ENCODE measurements at places on chromosomes 1 and 21. TPM values are rescaled to one million over a fixed set of nuclear protein-coding genes. Genes with fewer than 3 reads are reported as not detected.

Gene NENF
- 49.1 TPM for total RNA-seq

Gene AKR1A1
- 259 TPM for total RNA-seq

Gene RCSD1
- 78.3 TPM for total RNA-seq

Gene SLC2A5
- 32.3 TPM for total RNA-seq

Gene CLCNKB
- total RNA-seq: not detected

DNA sequence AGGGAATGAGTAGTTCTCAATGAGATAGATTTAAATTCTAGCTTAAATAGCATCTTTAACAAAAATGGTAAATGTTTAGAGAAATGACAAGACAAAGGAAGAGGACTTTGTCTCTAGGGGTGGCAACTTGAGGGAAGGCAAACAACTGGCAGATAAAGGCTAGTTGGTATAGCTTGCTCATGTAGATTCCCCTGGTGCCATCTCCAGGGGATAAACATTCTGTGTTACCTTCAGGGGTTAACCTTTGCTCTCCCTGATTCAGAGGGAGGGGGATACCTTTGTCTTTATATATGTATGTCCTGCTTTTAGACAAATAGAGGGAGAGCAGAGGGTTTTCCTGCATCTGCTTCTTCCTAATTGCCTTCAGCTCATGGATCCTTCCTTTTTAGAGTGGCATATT is 153.7 kb upstream of the L1TD1 start:
- H3K4me3 ChIP-seq: no peak overlapping the region
- DNase-seq: no peak
- H3K27ac ChIP-seq: no peak overlapping the region
- no peaks in the 10 kb centered on the region for H3K27me3 ChIP-seq
- no peaks in the 10 kb centered on the region for H3K36me3 ChIP-seq
- no peaks in the 10 kb centered on the region for H3K4me1 ChIP-seq

DNA sequence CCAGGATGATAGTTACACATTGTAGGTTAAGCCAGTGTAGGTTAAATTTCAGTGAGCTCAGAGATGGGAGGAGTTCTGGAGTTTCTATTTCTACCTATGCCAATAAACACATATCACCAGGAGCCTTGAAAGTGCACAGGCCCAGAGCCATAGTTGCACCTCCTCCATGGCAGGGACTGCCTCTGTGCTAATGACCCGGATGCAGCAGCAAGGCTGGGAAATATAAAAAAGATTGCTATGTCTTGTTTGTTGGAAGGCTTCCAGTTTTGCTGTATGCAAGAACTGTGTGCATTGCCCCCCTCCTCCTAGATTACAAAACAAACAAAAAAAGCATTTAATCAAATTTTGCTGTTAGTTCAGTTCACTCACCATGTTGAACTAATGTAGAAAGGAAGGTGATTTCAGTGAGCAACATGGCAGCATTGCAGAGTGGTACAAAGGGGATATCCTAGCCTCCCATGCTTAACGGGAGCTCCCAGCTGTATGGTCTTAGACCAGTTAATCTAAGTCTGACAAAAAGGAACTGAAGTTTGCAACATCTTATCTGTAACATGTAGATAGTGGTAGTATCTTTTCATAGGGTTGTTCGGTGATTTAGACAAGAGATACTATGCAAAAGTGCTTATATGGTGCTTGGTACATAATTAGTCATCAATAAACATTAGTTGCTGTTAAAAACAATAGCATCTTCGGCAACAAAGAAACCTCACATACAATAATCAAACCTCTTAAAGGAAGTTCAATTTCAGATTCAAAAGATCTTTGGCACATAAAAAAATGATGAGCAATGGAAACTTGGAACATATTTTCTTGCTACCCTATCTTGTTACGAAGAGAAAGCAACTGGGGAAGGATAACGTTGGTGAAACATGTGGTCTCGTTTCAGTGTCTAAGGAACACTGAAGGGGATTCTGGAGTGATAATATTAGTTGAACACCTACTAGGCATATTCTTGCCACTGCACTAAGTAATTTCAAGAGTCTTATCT is 309.5 kb downstream of the ASTN1 start:
- no peak overlapping the region for H3K4me3 ChIP-seq
- no peaks in the 10 kb centered on the region for H3K4me1 ChIP-seq
- H3K36me3 ChIP-seq: no peaks in the 10 kb centered on the region
- no peak for DNase-seq
- no peaks in the 10 kb centered on the region for H3K27me3 ChIP-seq

GRCh38 chr1:86258101-86258500 is 101.5 kb upstream of the COL24A1 start:
- H3K27me3 ChIP-seq: no peaks in the 10 kb centered on the region
- H3K4me1 ChIP-seq: no peaks in the 10 kb centered on the region

GRCh38 chr1:44210595-44210994 is 2.7 kb upstream of the DMAP1 start:
- no peaks in the 10 kb centered on the region for H3K27me3 ChIP-seq
- no peaks in the 10 kb centered on the region for H3K36me3 ChIP-seq
- DNase-seq: no peak
- no peak overlapping the region for H3K27ac ChIP-seq

- no peaks in the 10 kb centered on the region for H3K36me3 ChIP-seq
- H3K27me3 ChIP-seq: no peaks in the 10 kb centered on the region
- no peak overlapping the region for H3K27ac ChIP-seq
- no peaks in the 10 kb centered on the region for H3K4me1 ChIP-seq
Observed at GRCh38 chr1:34749992-34750391, 4.9 kb upstream of the GJB5 start.

- DNase-seq: no peak
- H3K36me3 ChIP-seq: no peaks in the 10 kb centered on the region
- no peak overlapping the region for H3K27ac ChIP-seq
Observed at GRCh38 chr21:42349420-42350317, 1.1 kb downstream of the TFF2 start.

- no peak for DNase-seq
- no peaks in the 10 kb centered on the region for H3K27me3 ChIP-seq
- no peak overlapping the region for H3K27ac ChIP-seq
- no peaks in the 10 kb centered on the region for H3K36me3 ChIP-seq
Observed at GRCh38 chr1:179824265-179824664, 53.3 kb downstream of the TOR1AIP2 start.

- no peaks in the 10 kb centered on the region for H3K27me3 ChIP-seq
- DNase-seq: no peak
- H3K27ac ChIP-seq: no peak overlapping the region
- H3K36me3 ChIP-seq: no peaks in the 10 kb centered on the region
Observed at GRCh38 chr1:8078176-8078671, 52.1 kb upstream of the ERRFI1 start.

DNA sequence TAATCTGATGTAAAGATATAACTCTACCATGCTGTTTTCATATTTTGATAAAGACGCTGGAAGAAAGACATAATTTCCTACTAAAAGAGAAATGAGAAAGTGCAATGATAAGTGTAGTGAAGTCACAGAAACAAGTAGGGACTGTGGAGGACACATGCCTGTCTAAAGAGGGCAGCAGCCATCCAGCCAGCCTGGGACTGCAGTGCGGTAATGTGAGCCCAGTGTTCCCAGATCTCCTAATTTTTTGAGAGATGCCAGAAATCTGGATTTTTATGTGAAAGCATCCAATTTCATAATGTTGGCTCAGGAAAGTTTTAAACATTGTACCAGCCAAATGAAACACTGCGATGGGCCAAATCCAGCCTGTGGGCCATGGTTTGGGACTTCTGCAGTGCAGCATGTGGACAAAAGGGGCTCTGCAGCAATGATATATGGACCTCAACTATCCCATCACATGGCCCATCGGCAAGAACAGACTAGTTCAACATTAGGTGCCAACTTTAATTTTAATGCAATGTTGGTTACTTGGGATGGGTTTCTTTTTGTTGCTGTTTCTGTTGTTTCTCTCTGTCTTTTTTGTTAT is 329.5 kb downstream of the LTN1 start:
- no peak overlapping the region for H3K27ac ChIP-seq
- H3K4me1 ChIP-seq: no peaks in the 10 kb centered on the region
- DNase-seq: no peak
- H3K36me3 ChIP-seq: no peaks in the 10 kb centered on the region
- H3K27me3 ChIP-seq: no peaks in the 10 kb centered on the region

DNA sequence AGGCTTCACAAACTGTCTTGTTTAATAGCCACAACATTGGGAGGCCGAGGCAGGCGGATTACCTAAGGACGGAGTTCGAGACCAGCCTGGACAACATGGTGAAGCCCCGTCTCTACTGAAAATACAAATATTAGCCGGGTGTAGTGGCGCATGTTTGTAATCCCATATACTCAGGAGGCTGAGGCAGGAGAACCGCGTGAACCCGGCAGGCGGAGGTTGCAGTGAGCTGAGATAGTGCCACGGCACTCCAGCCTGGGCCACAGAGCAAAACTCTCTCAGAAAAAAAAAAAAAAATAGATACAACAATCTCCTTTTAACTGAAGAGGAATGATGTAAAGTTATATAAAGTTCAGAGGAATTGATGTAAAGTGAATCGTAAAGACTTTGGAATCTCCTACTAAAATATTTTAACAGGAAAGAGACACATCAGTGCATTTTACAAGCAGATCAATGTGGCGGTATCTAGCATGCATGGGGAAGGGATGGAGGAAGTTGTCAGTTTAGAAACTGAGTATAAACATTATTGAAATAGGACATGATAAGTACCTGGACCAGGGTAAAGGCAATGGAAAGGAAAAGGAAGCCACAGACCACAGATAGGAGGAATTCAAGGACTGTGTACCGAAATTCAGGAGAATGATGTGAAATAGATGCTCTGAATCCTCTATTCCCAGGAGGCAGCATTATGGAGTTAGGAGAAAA is 41.5 kb downstream of the PTPRC start:
- H3K4me1 ChIP-seq: peaks cover 73% of the 10 kb centered on the region
- no peak for DNase-seq
- no peak overlapping the region for H3K4me3 ChIP-seq

All from GM12878 (cell line).